ENCODE measurements at places on chromosomes 5 and 9. TPM values are rescaled to one million over a fixed set of nuclear protein-coding genes. Genes with fewer than 3 reads are reported as not detected.
A peak's percentile ranks its signal among the peaks of the same experiment; 100 is the strongest.

Gene GZMA
- total RNA-seq, result 10.9 TPM

DNA sequence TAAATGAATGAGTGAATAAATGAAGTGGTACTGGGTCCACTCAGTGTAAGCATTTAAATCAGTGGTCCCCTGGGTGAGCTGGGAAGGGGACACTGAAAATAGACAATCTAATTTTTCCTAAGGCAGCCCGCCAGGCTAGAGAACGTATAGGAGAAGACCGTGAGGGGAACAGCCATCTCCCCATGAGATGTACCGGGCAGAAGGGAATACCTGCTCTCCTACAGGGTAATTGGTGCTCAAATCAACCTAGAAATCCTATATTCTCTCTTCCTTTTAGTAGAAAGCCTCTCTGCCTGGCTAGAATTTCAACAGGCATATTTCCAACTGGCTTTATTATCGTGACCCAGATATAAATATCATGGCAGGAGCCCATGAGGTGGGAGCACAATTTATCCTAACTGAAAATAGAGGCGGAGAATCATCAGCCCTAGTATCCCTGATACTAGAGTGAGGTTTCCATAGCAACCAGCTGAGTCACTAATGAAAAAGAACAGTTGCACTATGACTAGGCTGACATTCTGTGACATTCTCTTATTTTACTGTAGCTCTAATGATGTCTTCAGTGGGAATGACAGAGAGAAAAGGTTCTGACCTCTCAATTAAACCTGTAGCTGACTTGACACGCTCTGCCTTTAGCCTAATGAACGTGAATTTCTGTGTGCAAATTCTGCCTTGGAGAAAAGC, 96.5 kb upstream of the CAST start:
- no peak overlapping the region for H3K4me3 ChIP-seq
- peaks cover 3% of the 10 kb centered on the region for H3K4me1 ChIP-seq
- no peaks in the 10 kb centered on the region for H3K27me3 ChIP-seq

Gene PCDHAC2
- total RNA-seq, result not detected

GRCh38 chr9:5760338-5760737, 72.6 kb downstream of the ERMP1 start:
- no peaks in the 10 kb centered on the region for H3K27me3 ChIP-seq
- no peaks in the 10 kb centered on the region for H3K4me1 ChIP-seq
- H3K36me3 ChIP-seq, result peaks cover 40% of the 10 kb centered on the region
- DNase-seq, result no peak
- H3K4me3 ChIP-seq, result no peak overlapping the region
- no peak overlapping the region for H3K27ac ChIP-seq

Gene PCDHB6
- not detected for total RNA-seq

DNA sequence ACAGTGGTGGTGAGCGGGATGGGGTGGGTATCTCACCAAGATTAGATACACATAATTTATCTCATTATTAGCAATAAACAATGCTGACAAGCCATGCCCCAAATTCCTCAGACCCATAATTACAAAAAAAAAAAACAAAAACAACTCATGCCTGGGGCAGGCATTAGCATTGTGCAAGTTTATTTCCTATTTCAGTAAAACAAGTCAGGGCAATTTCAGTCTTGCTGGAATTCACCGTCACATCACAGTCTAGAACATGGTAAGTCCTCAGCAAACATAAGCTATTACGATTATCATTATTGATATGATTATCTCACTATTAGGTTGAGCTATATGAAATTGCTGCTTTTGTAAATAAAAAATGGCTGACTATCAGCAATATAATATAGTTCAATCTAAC, 57.5 kb upstream of the GNAQ start:
- no peaks in the 10 kb centered on the region for H3K27me3 ChIP-seq
- no peak for DNase-seq
- no peaks in the 10 kb centered on the region for H3K4me1 ChIP-seq
- H3K36me3 ChIP-seq, result no peaks in the 10 kb centered on the region
- no peak overlapping the region for H3K27ac ChIP-seq
- no peak overlapping the region for H3K4me3 ChIP-seq

GRCh38 chr5:159933531-159934485, 17.5 kb downstream of the ADRA1B start:
- H3K27ac ChIP-seq, result no peak overlapping the region
- H3K27me3 ChIP-seq, result no peaks in the 10 kb centered on the region
- no peaks in the 10 kb centered on the region for H3K4me1 ChIP-seq
- no peak for DNase-seq
- H3K36me3 ChIP-seq, result no peaks in the 10 kb centered on the region
- no peak overlapping the region for H3K4me3 ChIP-seq

Gene FAM78A
- 66.0 TPM for total RNA-seq

- H3K36me3 ChIP-seq, result no peaks in the 10 kb centered on the region
- peak overlapping the region; percentile 49 for H3K27ac ChIP-seq
Measured at GRCh38 chr5:52743012-52743411, 44.7 kb upstream of the ITGA1 start.

- H3K27ac ChIP-seq, result no peak overlapping the region
- H3K4me3 ChIP-seq, result no peak overlapping the region
- H3K36me3 ChIP-seq, result no peaks in the 10 kb centered on the region
- DNase-seq, result no peak
Measured at GRCh38 chr9:86135371-86135770, 36.0 kb upstream of the GOLM1 start.

DNA sequence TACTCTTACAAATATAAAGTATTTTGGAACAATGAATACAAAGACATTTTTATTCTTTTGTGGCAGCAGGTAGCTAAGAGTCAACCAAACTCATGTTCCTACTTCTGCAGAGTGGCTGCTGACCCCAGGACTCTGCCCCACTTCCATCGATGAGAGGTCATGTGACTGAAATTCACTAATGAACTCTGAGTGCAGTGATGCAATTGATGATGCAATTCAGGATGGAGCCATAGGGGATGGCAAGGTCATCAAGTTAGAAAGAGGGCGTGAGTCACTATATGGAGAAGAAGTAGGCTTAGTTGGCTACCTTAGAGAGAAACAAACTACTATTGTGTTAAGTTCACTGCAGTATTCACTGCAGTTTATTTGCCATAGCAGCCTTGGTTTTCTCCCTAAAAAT, 340.4 kb downstream of the CTNND2 start:
- H3K27me3 ChIP-seq, result no peaks in the 10 kb centered on the region
- H3K4me1 ChIP-seq, result no peaks in the 10 kb centered on the region
- H3K4me3 ChIP-seq, result no peak overlapping the region
- no peaks in the 10 kb centered on the region for H3K36me3 ChIP-seq
- no peak overlapping the region for H3K27ac ChIP-seq

Gene DENND4C
- 46.9 TPM for total RNA-seq

DNA sequence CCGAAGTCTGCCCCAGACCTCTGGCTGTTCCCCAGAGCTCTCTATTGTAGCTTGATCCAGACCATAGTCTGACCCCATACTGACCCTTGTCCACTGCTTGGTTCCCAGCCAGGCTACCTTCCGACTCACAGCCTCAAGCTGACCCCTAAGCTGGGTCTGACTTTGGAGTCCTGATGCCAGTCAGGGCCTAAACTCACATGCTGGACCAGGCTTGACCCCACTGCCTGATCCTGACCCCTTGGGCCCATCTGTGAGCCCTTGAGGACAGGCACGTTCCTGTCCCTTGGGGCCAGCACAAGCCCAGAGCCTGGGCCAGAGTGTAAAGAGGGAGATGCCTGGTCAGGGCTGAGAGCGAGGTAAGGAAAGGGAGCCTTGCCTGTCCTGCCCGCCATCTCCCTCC, 32.7 kb upstream of the ENHO start:
- H3K4me1 ChIP-seq, result no peaks in the 10 kb centered on the region
- no peaks in the 10 kb centered on the region for H3K36me3 ChIP-seq
- no peak for DNase-seq
- H3K27ac ChIP-seq, result no peak overlapping the region

Gene ANXA6
- 272 TPM for total RNA-seq

- H3K27me3 ChIP-seq, result no peaks in the 10 kb centered on the region
- H3K27ac ChIP-seq, result no peak overlapping the region
- H3K4me3 ChIP-seq, result no peak overlapping the region
- H3K36me3 ChIP-seq, result no peaks in the 10 kb centered on the region
Measured at GRCh38 chr9:91034521-91034920, 232.9 kb downstream of the SYK start.

Gene SCGB3A2
- total RNA-seq, result not detected

Gene CD74
- 1,948 TPM for total RNA-seq

GRCh38 chr9:102237094-102237493, 498.6 kb upstream of the GRIN3A start:
- no peaks in the 10 kb centered on the region for H3K36me3 ChIP-seq
- no peak overlapping the region for H3K27ac ChIP-seq
- DNase-seq, result no peak
- no peaks in the 10 kb centered on the region for H3K4me1 ChIP-seq
- H3K4me3 ChIP-seq, result no peak overlapping the region

GRCh38 chr9:81052846-81053245, 636.5 kb downstream of the TLE1 start:
- no peak overlapping the region for H3K27ac ChIP-seq
- no peak for DNase-seq
- no peaks in the 10 kb centered on the region for H3K4me1 ChIP-seq
- no peaks in the 10 kb centered on the region for H3K27me3 ChIP-seq

- H3K36me3 ChIP-seq, result no peaks in the 10 kb centered on the region
- no peaks in the 10 kb centered on the region for H3K4me1 ChIP-seq
- no peak for DNase-seq
- no peak overlapping the region for H3K4me3 ChIP-seq
Measured at GRCh38 chr5:62606878-62607277, 28.3 kb downstream of the LRRC70 start.

DNA sequence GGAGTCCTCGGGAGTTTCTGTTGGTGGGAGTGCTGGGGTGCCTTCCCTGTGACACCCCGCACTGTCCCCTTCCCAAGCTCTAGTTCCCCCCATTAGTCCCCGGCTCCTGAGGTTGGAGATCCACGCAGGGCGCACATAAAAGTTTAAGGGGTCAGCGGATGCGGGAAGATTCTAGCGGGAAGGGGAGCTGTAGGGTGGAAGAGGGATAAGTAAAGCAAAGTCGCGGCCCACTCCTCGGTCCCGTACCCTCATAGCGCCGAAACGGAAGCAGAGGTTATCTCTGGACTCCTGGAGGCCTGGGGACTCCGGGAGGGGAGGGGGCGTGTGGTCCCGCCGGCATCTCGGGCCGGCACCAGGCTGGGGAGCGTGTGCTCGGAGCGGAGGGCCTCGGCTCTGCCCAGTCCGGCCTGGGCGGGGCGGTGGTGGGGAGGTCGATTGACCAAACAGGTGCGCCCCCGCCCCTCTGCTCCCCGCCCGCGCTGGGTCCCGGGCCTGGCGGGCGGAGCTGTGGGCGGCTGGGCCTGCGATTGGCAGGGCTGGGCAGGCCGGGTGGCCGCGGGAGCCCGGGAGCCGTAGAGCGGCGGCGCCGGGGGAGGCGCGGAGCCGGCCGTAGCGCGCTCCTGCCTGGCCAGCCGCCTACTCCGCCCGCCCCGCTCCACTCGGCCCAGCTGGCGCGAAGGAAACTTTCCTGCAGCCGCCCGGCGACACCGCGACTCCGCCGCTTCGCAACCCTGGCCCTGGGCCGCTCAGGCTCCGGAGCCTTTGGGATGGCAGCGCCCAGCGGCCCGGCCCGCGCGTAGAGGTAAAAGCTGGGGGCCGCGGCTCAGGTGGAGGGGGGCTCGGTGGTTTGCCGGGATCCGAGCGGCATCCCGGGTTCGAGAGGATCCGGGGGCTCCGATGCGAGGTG, 52.2 kb upstream of the DAB2IP start:
- no peak overlapping the region for H3K27ac ChIP-seq
- H3K36me3 ChIP-seq, result no peaks in the 10 kb centered on the region
- H3K4me1 ChIP-seq, result no peaks in the 10 kb centered on the region
- DNase-seq, result no peak
- peaks cover 11% of the 10 kb centered on the region for H3K27me3 ChIP-seq
- H3K4me3 ChIP-seq, result no peak overlapping the region

DNA sequence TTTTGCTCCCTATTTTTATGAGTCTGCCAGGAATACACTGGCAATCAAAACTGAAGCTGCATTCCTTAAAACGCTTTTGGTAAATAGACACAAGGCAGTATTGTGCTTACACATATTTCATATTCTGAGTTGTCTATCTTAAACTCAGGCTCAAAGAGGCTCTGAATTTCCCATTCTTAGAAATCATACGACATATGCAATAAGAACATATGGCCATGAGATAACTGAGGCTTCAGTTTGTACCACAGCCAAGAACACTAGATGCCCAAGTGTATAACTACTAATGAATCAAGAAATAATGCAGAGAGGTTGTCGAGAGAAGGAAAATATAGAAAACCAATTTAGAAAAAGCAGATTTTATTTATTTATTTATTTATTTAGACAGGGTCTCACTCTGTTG, 357.4 kb downstream of the NDUFS4 start:
- H3K36me3 ChIP-seq, result no peaks in the 10 kb centered on the region
- H3K27me3 ChIP-seq, result no peaks in the 10 kb centered on the region
- no peak overlapping the region for H3K27ac ChIP-seq

Gene CAMLG
- total RNA-seq, result 38.1 TPM

Gene S1PR3
- 0.19 TPM for total RNA-seq

DNA sequence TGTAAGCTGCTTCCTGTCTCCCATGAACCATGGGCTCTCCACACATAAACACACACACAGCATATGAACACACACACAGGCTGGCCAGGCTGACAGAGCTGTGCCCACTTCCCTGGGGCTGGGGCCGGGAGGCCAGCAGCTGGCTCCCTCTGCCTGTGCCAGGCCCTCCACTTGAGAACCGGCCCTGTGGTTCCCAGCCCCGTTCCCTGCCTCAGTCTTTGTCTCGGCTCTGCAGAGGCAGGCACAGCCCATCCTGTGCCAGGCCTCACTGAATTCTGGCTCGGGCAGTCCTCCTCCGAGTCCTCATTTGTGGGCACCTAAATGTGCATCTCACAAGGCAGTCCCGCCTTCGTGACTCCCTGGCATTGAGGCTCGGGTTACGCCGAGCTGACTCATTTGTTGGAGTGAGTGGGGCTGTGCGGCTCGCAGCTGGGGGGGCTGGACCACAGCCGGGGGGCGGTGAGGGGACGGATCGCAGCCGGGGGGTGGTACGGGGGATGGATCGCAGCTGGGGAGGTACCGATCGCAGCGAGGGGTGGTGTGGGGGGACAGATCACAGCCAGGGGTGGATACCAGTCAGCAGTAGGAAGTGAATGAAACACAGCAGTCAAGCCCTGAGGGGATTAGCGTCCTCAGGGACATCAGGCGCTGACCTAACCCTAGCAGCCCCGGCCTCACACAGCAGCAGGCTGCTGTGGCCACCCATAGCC, 72.3 kb downstream of the PSMB7 start:
- H3K27me3 ChIP-seq, result no peaks in the 10 kb centered on the region
- H3K36me3 ChIP-seq, result no peaks in the 10 kb centered on the region
- H3K4me3 ChIP-seq, result no peak overlapping the region

- H3K27ac ChIP-seq, result peak within 1 kb of the TSS; percentile 97
- peak; percentile 87 for DNase-seq
- peak within 1 kb of the TSS; percentile 72 for H3K4me3 ChIP-seq
- H3K36me3 ChIP-seq, result no peaks in the 10 kb centered on the region
Measured at GRCh38 chr5:77775790-77776553, at the start of gene TBCA. TBCA (minus strand) TSS chr5:77776339; CDS start chr5:77776257, 82 bp downstream.

DNA sequence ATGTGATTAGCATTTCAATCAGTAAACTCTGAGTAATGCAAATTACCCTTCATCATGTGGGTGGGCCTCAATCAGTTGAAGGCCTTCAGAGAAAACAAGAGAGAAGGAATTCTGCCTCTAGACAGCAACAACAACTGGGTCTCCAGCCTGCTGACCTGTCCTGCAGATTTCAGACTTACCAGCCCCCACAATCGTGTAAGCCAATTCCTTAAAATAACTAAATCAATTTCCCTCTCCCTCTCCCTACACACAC, 41.7 kb upstream of the FBXW11 start:
- H3K36me3 ChIP-seq, result peaks cover 26% of the 10 kb centered on the region
- no peak for DNase-seq
- no peaks in the 10 kb centered on the region for H3K27me3 ChIP-seq
- H3K27ac ChIP-seq, result no peak overlapping the region
- no peaks in the 10 kb centered on the region for H3K4me1 ChIP-seq
- no peak overlapping the region for H3K4me3 ChIP-seq

Gene CTSV
- total RNA-seq, result 0.24 TPM

Data from naive thymus-derived CD4-positive, alpha-beta T cell (primary cell).